Stimulated activated CD8-positive, alpha-beta memory T cell treated with anti-CD3 and anti-CD28 coated beads, Interleukin-4, amount 100 ng/mL, for 4 hours (primary cell): ENCODE measurements at places on chromosomes 2 and 18.

- no peak for DNase-seq
These were observed 12.2 kb downstream of the SLC9A4 start for GRCh38 chr2:102485147-102485785.

GRCh38 chr2:158922601-158923000 lies 45.8 kb upstream of the TANC1 start:
- no peak for DNase-seq

GRCh38 chr2:124264551-124265091 lies 239.5 kb downstream of the CNTNAP5 start:
- no peak for DNase-seq

GRCh38 chr2:188599140-188599539 lies 307.5 kb downstream of the GULP1 start:
- DNase-seq: no peak

DNA sequence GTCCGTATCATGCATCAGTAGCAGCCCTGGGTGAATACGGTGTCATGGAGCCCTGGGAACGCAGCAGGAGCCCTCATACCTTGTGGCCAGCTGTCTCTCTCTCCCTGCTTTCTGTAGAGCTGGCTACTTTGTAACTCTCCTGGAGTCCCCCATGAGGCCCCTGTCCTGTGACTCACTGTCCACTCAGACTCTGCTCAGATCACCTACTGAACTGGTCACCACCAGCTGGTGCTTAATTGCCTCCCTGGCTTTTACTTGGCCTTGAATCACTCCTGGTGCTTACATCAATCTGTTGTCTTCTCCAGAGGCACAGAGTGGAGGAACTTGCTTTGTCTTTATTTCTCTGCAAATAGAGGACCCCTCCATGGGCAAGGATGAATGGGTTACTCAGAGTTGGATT lies 172.7 kb downstream of the HRH4 start:
- no peak for DNase-seq

GRCh38 chr2:54271843-54272627 lies 16.0 kb upstream of the TSPYL6 start:
- DNase-seq: no peak

DNA sequence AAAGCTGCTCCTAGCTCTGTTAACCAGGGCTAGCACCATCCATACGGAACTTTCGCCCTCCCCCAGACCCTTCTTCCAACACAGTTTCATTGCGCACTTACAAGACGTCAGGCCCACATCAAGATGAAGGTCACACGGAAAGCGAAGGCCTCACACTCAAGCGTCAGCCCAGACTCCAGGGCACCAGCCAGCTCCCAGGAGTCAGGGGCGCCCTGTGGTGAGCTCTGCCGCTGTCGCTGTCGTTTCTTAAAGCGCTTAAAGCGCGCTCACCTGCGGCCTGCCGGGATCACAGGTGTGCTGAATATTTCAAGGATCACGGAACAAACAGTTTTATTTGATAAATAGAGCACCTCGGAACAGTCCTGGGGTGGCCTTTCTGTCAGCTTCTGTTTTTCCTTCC lies 163.1 kb downstream of the CDH20 start:
- DNase-seq: no peak

GRCh38 chr2:24432735-24433134 lies 58.3 kb upstream of the NCOA1 start:
- no peak for DNase-seq

GRCh38 chr2:70871398-70872211 lies 36.0 kb upstream of the CD207 start:
- peak; percentile 62 for DNase-seq

- DNase-seq: no peak
These were observed 123.9 kb downstream of the ZFP36L2 start for GRCh38 chr2:43102366-43103092.

GRCh38 chr18:50836521-50836957 lies 16.7 kb upstream of the MRO start:
- no peak for DNase-seq

DNA sequence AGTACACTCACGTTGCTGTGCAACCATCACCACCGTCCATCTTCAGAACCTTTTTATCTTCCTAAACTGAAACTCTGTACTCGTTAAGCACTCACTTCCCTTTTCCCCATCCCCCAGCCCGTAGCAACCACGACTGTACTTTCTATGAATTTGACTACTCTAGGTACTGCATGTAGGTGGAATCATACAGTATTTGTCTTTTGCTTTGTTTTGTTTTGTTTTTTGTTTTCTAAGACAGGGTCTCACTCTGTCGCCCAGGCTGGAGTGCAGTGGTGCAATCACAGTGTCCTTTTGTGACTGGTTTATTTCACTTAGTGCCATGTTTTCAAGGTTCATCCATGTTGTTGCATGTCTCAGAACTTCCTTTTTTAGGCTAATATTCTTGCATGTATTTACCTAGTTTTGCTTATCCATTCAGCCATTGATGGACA lies 7.0 kb upstream of the TYMS start:
- no peak for DNase-seq
